Neural crest cell (in vitro differentiated cells): ENCODE measurements at places on chromosomes 3 and 15. TPM values are rescaled to one million over a fixed set of nuclear protein-coding genes. Genes with fewer than 3 reads are reported as not detected.

Gene POLR2M
- 73.6 and 75.3 TPM in 2 replicates for total RNA-seq

Gene RTF1
- 65.8 and 66.3 TPM in 2 replicates for total RNA-seq

Gene MME
- 0.52 and 0.91 TPM in 2 replicates for total RNA-seq

Gene TNIK
- 32.3 and 39.0 TPM in 2 replicates for total RNA-seq

Gene ISLR2
- 9.6 and 10.9 TPM in 2 replicates for total RNA-seq

Gene CPNE9
- 0.48 and 1.3 TPM in 2 replicates for total RNA-seq

DNA sequence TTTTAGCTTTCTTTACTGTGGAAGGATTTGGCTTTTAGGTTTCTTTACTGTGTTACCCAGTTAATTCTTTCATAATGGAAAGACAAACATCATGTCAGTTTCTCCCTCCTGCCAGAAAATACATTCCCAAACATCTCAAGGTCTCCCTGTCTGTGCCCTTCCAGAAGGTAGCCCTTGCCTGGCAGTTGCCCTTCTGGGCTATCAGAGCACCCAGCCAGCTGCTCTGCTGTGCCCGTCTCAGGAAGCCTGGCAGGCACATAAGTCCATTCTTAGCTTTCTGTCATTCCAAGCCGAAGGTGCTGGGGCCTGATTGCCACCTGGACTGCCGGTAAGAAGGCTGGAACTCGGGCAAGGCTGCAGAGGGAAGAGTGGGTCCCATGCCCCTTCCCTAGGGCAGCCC lies 203.4 kb downstream of the SLCO3A1 start:
- no peaks in the 10 kb centered on the region for H3K4me1 ChIP-seq
- no peak overlapping the region for H3K27ac ChIP-seq
- no peak for DNase-seq

- H3K27ac ChIP-seq = no peak overlapping the region
- no peak for DNase-seq
- H3K4me1 ChIP-seq = peaks cover 26% of the 10 kb centered on the region
- peak overlapping the region; percentile 71 for H3K4me3 ChIP-seq
- H3K27me3 ChIP-seq = peaks cover 37% of the 10 kb centered on the region
Measured at GRCh38 chr3:53843195-53844177, 2.7 kb downstream of the CHDH start.

- H3K27me3 ChIP-seq = no peaks in the 10 kb centered on the region
- no peaks in the 10 kb centered on the region for H3K4me1 ChIP-seq
- peak overlapping the region; percentile 35 for H3K27ac ChIP-seq
- H3K4me3 ChIP-seq = no peak overlapping the region
Measured at GRCh38 chr15:97688886-97689285, 271.6 kb upstream of the ARRDC4 start.

- no peaks in the 10 kb centered on the region for H3K36me3 ChIP-seq
- no peaks in the 10 kb centered on the region for H3K27me3 ChIP-seq
- no peak overlapping the region for H3K27ac ChIP-seq
- no peak overlapping the region for H3K4me3 ChIP-seq
- no peak for DNase-seq
- peaks cover 9% of the 10 kb centered on the region for H3K4me1 ChIP-seq
Measured at GRCh38 chr15:91516866-91517265, 336.6 kb upstream of the SLCO3A1 start.
